ENCODE measurements at places on chromosomes 2 and 18.

- no peak for DNase-seq
Measured at GRCh38 chr2:207662203-207662602, 37.0 kb upstream of the METTL21A start.

- no peak for DNase-seq
Measured at GRCh38 chr2:143522699-143523098, 393.5 kb downstream of the ARHGAP15 start.

DNA sequence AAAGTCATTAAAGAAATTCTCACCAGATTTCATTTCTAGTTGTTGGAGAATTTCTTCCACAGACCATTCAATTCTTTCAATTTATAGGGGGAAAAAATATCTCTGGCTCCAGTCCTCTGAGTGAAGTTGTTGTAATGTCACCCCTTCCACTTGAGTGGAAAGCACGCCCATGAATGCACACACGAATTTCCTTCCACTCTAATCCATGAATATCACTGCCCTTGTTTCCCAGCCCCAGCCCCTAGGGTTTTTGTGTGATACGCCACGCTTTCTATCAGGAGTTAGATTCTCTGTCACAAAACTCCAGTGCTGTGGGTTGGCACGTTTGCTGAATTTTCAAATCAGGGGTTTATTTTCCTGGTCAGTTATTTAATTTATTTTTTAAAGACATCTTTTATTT is 38.1 kb downstream of the CDCA7 start:
- no peak for DNase-seq

GRCh38 chr2:181694271-181694670 is 14.0 kb upstream of the NEUROD1 start:
- no peak for DNase-seq
